HCT116 (cell line): ENCODE measurements at places on chromosomes 3 and 15. TPM values are rescaled to one million over a fixed set of nuclear protein-coding genes. Genes with fewer than 3 reads are reported as not detected.

DNA sequence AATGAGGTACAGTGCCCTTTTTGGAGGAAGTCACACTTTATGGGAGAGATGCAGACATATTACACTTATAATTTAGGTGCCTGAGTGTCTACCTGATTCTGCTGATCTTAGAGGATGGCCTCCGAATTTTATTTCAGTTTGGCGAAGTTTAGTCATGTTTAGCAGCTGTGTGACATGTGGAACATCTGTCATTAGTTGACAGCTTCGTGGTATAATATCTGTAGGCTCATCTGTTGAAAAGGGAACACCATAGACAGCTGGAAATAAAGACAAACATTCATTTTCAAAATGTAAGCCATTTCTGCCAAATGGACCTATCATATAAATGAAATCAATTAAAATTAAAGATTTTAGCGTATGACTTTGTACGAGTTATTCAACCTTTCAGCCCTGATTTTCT lies 165.4 kb downstream of the CFAP20DC start:
- no peak for DNase-seq
- H3K27me3 ChIP-seq: no peaks in the 10 kb centered on the region
- H3K36me3 ChIP-seq: no peaks in the 10 kb centered on the region
- no peaks in the 10 kb centered on the region for H3K4me1 ChIP-seq

DNA sequence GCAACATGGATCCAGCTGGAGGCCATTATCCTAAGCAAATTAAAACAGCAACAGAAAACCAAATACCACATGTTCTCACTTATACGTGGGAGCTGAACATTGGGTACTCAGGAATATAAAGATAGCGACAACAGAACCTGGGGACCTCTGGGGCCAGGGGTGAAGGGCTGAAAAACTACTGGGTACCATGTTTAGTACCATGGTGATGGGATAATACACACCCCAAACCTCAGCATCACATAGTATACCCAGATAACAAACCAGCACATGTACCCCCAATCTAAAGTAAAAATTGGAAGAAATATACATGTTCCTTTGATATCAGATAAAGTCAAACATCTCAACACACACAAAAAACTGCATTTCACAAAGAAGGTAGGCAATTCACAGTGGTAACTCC lies 876.2 kb downstream of the TBL1XR1 start:
- DNase-seq: no peak
- H3K4me1 ChIP-seq: no peaks in the 10 kb centered on the region
- no peak overlapping the region for H3K27ac ChIP-seq
- H3K27me3 ChIP-seq: no peaks in the 10 kb centered on the region
- H3K4me3 ChIP-seq: no peak overlapping the region

DNA sequence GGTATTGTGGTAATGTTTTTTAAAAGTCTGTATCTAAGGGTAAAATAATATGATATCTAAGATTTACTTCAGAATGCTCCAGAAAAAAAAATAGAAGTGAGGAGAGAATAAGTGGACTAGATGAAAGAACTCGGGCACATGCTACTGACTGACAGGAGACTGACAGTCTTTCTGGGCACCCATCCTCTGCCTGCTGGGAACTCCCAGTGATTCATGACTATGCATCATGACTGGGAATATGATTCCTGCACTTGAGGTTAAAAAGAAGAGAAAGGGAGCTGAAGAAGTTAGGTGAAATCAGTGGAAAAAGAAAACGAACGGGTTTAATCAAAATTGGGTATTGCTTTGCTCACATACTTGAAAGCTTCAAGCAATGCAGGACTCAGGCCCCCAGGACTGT lies 35.7 kb upstream of the SPSB4 start:
- H3K36me3 ChIP-seq: no peaks in the 10 kb centered on the region
- H3K4me3 ChIP-seq: no peak overlapping the region
- no peaks in the 10 kb centered on the region for H3K27me3 ChIP-seq
- no peak overlapping the region for H3K27ac ChIP-seq

DNA sequence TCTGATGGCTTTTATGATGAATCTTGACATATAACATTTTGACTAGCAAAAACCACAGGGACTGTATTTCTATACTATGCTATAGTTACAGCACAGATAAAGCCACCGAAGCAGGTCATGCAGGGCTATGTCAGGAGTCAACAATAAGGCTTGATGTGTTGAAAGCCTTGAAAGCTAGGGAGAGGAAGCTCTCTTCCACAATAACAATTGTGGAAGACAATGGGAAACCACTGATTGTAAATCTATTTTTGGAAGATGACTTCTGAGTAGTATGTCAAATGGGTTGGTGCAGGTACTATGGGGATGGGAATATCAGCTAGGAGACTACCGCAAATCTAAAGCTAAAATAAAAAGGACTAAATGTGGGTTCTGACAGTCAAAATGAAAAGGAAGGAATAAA lies 4.0 kb upstream of the AQR start:
- no peaks in the 10 kb centered on the region for H3K27me3 ChIP-seq
- no peaks in the 10 kb centered on the region for H3K36me3 ChIP-seq
- no peak for DNase-seq
- H3K4me3 ChIP-seq: no peak overlapping the region

- H3K4me1 ChIP-seq: no peaks in the 10 kb centered on the region
- no peak for DNase-seq
- H3K36me3 ChIP-seq: no peaks in the 10 kb centered on the region
- H3K27me3 ChIP-seq: peaks cover 3% of the 10 kb centered on the region; the same call in 1 of the 2 replicates
Observed at GRCh38 chr3:39213613-39214012, 21.2 kb upstream of the XIRP1 start.

- H3K27ac ChIP-seq: peak overlapping the region; percentile 54; the same call in 1 of the 2 replicates
- peaks cover 9% of the 10 kb centered on the region for H3K4me1 ChIP-seq
- peak overlapping the region; percentile 67 for H3K4me3 ChIP-seq
- H3K36me3 ChIP-seq: no peaks in the 10 kb centered on the region
- no peak for DNase-seq
Observed at GRCh38 chr3:53044711-53045517, 959 bp downstream of the SFMBT1 start.

- H3K4me1 ChIP-seq: no peaks in the 10 kb centered on the region
- H3K27me3 ChIP-seq: no peaks in the 10 kb centered on the region
- peaks cover 98% of the 10 kb centered on the region for H3K36me3 ChIP-seq
- H3K4me3 ChIP-seq: no peak overlapping the region
- no peak for DNase-seq
- no peak overlapping the region for H3K27ac ChIP-seq
Observed at GRCh38 chr15:100900136-100900794, 18.9 kb upstream of the LRRK1 start.

THSD4 gene
- 30.5 TPM for total RNA-seq

SENP7 gene
- total RNA-seq: 7.9 TPM

GOLGA8R gene
- total RNA-seq: 0.57 TPM

GHSR gene
- total RNA-seq: not detected

PRSS50 gene
- total RNA-seq: not detected
